Osteocyte (in vitro differentiated cells): ENCODE measurements at places on chromosomes 7 and 10. TPM values are rescaled to one million over a fixed set of nuclear protein-coding genes. Genes with fewer than 3 reads are reported as not detected.

DNA sequence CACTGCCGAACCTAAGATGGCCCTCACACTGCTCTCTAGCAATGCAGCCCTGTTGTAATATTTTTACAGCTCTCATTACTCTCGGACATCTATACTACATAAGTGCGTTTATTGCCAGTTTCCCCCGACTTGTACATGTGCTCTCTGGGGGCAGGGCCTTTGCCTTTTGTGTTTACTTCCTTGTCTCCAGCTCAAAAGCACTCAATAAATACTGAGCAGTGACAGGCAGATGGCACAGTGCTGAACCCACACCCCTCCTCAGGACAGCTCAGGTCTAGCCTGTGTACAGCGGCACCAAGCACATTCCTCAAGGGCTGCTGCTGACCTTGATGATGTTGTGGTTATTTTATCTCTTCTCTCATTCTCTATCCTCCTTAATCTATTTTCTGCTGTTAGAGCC lies 68.0 kb upstream of the ELMO1 start:
- no peak for DNase-seq

DNA sequence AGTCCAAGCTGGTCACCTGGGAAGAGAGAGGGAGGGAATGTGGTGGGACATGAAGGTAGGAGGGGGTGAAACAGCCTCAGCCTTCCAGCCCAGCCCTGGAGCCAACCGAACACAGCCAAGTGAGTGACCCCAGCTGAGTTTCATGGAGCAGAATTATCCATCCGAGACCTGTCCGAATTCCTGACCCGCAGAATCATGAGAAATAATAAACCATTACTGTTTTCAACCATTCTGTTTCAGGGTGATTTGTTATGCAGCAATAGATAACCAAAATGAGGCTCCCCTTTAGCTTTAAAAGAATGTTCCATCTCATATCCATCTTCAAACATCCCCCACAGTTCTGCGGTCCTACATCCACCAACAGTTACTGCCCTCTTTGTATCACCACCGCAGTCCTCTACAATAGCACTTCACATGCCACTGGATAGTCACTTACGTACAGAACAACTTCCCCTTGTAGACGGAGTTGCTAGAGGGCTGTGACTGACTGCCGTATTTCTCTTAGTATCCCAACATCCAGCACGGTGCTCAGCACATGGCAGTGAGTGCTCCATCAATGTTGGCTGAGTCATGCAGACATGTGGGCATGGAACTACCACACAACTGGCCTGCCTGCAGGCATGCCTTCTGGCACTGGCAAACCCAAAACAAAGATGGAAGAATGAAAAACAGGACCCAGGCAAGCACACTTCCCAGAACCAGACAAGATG lies 18.5 kb downstream of the KIAA1549 start:
- no peak for DNase-seq

GRCh38 chr7:14207138-14207537 lies 217.7 kb upstream of the ETV1 start:
- no peak for DNase-seq

GRCh38 chr7:1457059-1457948 lies 2.0 kb downstream of the MICALL2 start:
- DNase-seq: no peak

DNA sequence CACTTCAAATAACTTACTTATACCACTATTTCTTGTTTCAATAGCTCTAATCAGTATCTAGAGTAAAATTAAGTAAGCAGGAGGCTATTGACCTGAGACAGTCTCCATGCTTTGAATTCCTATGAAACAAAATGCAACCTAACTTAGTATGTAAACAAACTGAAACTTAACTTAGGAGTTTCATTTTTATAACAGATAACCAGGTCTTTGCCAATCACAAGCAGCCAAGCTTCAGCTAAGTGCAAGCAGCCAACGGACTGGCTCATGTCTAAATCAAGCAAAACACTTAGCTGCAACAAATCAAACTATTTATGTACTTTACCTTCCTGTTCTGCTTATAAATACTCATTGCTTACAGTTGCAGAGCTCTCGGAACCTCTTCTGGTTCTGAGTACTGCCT lies 4.4 kb upstream of the GSTK1 start:
- no peak for DNase-seq

DNA sequence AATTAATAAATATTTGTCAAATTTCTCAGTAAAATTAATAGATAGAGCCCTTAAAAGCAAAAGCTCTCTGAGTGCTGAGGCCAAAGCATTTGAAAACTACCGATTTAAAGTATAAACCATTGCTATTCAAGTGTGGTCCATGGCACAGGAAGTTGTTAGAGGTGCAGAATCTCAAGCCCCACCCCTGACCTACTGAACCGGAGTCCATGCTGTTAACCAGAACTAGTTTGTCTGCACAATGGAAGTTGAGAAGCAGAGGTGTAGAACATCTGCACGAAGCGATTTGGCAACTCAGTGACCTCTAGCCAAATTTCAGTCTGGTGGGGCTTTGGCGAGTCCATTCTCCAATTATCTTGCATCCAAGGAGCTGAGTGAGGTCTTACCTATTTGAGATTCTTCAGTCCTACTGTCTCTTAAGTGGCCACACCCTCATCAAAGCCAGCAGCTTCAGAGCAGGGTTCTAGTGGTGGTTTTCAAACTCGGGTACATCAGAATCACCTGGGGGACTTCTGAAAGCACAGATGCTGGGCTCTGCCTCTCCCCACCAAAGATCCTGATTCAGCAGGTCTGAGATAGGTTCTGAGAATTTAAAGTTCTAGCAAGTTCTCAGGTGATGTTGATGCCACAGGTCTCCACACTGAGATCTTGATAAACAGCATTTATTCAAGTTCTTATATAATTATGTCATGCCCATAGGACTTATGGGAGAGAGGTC lies 96.8 kb upstream of the SAMD8 start:
- no peak for DNase-seq

GRCh38 chr7:18900236-18900635 lies 217.2 kb downstream of the TWIST1 start:
- DNase-seq: no peak

GRCh38 chr10:12476656-12477055 lies 127.3 kb downstream of the CAMK1D start:
- DNase-seq: no peak

GRCh38 chr7:17055596-17055995 lies 173.8 kb upstream of the AGR3 start:
- no peak for DNase-seq

DNA sequence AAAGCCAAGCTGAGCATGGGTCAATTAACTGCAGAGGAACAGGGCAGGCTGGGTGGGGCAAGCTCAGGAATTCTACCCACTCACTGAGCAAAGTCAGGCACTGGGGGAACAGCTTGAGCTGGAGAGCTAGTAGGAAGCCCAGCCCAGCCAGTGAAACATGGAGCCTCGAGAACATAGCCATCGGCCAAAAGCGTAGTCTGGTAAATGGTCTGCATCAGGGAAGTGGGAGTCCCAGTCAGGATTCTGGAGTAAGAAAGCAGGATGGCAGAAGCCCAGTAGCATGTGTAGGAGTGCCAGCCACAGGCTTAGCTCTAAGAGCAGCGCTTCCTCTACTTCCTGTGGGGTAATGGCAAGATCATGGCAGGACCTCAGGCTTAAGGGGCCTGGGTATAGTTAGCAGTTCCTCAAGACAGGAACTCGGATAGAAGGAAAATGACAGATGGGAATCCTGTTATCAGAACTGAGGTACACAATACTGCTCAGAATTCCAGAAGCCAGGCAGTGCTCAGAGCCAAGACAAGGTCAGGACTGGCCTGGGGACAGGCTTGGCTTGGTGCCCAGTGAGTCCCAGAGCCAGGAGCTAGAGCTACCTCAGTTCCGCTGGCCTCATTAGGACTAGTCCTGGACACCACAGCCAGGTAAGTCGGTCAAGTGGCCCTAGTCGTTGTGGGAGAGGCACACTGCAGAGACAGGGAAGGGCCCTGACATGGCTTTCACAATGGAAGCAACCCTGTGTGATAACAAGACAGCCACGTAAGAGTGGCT lies 65.4 kb upstream of the MXI1 start:
- DNase-seq: no peak

DNA sequence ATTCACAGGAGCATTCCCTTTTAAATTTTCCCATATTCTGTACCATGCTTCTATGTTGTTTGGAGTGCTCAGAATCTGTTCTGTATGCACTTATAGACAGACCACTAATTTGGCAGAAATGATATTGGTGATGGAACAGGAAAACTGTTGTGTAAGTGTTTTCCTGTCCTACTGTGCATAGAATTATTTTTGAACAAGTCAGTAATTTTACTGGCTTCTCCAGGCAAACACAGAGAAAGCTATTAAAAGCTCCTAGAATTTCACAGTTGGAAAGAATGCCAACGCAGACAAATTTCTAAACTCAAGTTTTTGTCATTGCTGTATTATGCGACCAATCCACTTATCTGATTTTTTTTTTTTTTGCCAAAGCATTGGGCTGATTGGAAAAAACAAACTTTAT lies 55.7 kb downstream of the ANKMY2 start:
- no peak for DNase-seq

DNA sequence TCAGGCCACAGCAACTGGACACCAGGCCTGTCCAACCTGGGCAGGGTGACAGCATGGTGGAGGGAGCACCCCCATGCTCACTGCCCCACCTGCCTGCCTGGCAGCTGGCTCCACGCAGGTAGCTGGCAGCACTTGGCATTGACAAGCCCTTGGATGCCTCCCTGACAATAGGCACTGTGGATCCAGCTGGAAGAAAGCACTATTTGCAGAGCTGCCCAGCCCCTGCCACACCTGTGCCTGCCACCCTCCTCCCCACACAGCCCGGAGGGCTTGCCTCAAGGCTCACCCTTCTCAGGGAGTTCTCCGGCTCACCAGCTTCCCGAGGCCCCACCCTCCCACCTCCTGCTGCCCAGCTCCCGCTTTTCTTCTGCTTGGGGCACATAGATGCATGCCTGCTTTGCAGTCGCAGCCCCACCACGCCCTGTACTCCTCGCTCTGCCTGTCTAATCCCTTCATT lies 160.1 kb downstream of the NEURL1 start:
- no peak for DNase-seq

DNA sequence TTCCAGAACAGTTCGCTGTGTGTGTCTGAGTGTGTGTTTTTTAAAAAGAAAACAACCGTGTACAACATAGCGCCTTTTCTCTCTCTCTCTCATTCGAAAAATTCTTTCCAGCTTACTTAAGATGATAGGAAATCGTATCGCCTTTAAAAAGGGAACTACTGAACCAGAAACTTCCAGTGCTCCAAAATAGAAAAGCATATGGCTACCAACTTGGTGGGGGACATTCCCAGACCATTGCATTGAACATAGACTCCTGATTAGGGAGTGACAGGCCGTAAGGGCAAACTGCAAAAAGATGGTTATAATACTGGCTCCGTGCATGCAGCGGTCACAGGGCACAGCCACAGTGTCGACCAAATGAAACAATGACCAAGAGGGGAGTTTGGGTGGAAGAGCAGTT lies 94.4 kb upstream of the FGFR2 start:
- no peak for DNase-seq

DNA sequence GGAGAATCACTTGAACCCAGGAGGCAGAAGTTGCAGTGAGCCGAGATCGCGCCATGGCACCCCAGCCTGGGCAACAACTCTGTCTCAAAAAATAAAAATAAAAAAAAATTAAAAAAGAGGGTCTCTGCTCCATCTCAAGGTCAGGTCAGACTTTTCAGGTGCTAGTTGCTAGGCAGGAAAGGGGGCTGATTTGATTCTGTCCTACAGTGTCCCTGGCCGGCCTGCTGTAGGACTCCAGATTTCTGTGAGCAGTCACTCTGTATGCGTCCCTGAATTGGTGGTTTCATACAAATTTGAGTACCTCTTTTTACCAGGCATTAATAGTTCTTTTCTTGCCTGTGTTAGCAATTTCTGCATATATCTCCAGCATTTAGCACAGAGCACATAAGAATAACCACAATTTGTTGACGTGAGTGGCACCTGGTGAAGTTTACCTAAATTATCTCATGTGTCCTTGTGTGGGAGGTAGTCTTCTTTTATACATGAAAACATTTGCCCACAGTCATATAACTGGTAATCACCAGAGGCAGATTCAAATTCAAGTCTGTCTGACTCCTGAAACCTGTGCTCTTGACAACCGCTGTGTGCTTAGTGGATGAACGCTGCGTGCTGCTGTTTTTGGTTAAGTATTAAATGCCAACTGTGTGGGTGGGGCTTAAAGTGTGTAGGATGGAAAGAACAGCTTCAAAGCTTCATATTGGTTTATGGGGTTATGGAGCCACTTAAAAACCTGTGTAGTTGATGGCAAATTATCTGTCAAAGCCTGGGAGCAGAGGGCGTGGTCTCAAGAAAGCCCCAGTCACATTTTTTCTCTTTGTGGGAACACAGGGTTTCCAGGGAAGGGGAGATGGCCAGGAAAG lies 3.2 kb upstream of the ZNF775 start:
- no peak for DNase-seq

GRCh38 chr10:110786172-110786571 lies 85.6 kb upstream of the PDCD4 start:
- DNase-seq: no peak

DNA sequence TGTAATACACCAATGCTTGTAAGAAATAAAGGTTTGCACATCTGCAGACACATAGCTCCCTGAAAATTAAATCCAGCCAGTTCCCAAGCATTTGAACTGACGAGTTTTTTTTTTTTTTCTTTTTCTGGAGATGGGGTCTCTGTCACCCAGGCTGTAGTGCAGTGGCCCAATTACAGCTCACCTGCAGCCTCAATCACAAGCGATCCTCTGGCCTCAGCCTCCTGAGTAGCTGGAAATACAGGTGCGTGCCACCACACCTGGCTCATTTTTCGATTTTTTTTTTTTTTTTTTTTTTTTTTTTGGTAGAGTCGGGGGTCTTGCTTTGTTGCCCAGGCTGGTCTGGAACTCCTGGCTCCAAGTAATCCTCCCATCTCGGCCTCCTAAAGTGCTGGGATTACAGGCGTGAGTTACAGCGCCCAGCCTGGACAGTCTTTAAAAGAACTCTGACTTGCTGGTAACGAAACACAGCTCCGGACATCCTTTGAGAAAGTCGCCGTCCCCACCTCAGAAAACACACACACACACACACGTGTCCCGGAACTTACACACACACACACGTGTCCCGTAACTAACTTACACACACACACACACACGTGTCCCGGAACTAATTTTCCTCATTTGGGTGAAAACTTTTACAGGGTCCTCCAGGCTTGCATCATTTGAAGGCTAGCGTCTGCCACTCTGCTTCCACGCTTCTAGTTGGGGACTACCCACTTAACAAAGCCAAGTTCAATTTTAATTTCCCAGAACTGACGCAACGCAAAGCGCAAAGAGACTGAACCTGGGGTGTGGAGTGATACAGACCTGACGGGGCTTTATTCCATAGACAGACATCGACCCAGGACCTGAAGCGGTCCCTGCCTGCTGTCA lies 18.6 kb downstream of the OCM2 start:
- no peak for DNase-seq

Gene CD36
- 0.08 and 0.86 TPM in 2 replicates for total RNA-seq

Gene AKR1C4
- total RNA-seq: not detected in 2 replicates

Gene UTF1
- not detected in 2 replicates for total RNA-seq

Gene INA
- 2.4 and 2.5 TPM in 2 replicates for total RNA-seq

Gene AGR3
- total RNA-seq: not detected in 2 replicates

Gene TMEM270
- total RNA-seq: not detected in 2 replicates

Gene FAM13C
- 2.3 and 3.2 TPM in 2 replicates for total RNA-seq

Gene PDE1C
- total RNA-seq: 187 and 193 TPM in 2 replicates

Gene THSD7A
- 0.78 and 2.0 TPM in 2 replicates for total RNA-seq
